HEK293T (cell line): ENCODE measurements at places on chromosomes 16 and 17.
A peak's percentile ranks its signal among the peaks of the same experiment; 100 is the strongest.

- no peak for DNase-seq
Observed at GRCh38 chr17:49110509-49110908, 22.1 kb upstream of the B4GALNT2 start.

GRCh38 chr17:45436161-45436560, 3.5 kb upstream of the ARHGAP27 start:
- peak; percentile 3 for DNase-seq

- peak; percentile 39 for DNase-seq
Observed at GRCh38 chr17:56125830-56126819, 27.1 kb upstream of the ANKFN1 start.

DNA sequence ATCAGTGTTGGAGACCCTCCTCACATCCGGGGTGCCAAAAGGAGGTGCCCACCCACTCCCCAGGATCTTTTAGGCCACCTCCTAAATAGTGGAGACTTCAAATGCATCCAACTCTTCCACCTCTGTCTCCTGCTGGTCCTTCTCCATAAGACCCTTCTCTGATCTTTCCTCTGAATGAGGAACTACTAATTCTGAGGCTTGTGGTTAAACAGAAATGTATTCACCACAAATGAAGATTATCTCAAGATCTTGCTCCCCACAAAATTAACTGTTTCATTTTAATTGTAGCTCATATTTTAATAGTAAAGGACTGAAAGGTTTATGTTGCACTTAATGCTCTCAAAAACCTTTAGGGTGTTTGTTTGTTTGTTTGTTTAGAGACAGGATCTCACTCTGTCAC, 34.1 kb downstream of the TLE7 start:
- no peak for DNase-seq
